ENCODE measurements at places on chromosomes 7 and 10.

- no peak for DNase-seq
Measured at GRCh38 chr10:91864099-91864498, 45.2 kb downstream of the FGFBP3 start.

DNA sequence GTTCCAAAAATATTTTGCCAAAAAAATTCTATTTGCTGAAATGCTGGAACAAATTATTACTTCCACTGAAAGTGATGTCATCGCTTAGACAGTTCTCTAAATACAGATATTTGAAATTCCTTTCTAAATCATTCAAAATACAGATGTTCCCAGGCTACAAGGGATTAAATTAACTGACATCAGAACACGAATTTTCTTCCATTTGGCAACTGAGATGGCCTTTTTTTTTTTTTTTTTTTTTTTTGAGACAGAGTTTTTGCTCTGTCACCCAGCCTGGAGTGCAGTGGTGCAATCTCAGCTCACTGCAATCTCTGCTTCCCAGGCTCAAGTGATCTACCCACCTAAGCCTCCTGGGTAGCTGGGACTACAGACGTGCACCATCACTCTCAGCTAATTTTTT is 57.0 kb downstream of the P4HA1 start:
- peak; percentile 83 for DNase-seq

- DNase-seq, result no peak
Measured at GRCh38 chr7:155211761-155212160, 85.9 kb upstream of the INSIG1 start.

GRCh38 chr10:31274310-31274709 is 44.7 kb upstream of the ZEB1 start:
- DNase-seq, result peak; percentile 29

DNA sequence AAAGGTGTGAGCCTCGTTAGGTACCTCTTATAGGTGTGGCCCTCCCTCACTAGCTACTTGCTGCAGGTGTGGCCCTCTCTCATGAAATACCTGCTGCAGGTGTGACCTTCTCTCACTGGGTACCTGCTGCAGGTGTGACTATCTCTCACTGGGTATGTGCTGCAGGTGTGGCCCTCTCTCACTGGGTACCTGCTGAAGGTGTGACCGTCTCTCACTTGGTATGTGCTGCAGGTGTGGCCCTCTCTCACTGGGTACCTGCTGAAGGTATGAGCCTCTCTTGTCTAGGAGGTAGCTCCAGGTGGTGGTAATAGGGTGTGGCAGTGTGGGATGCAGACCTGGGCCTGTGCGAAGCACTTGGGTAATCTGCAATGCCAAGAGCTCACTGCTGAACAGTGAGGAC is 170.7 kb upstream of the PLPP4 start:
- no peak for DNase-seq

DNA sequence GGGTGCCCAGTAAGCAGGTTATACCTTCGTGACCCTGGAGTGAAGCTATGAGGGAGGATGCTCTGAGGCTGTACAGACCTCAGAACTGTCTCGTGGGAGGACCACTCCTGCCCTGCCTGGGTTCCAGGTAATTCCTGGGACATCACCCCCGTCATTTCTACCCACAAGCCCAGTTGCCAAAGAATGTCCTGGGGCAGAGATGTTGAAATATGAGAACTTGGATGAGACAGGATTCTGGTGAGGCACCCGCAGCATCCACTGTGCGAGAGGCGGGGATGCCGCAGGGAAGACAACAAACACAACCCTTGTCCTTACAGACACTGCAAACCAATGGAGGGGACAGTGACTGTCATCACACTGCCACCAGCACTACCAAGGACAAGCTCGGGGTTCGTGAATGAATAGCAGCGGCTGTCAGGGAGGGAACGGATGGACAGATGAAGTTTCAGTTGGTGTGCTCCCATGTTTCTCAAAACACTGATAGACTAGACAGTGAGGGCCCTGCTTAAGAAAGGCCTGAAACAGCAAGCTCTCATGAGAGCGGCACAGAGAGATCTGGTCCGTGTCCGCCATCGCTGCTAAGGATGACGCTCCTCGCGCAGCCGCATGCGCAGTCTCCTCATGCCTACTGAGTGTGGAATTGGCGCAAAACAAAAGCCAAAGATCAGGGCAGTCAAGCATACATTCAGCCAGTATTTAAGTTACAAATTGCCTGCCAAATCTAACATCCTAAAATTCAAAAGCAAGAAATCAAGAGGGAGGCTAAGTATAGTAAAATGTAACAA is 82.0 kb upstream of the RHEB start:
- DNase-seq, result no peak

- DNase-seq, result no peak
Measured at GRCh38 chr10:12796401-12797160, 204.9 kb downstream of the CCDC3 start.

GRCh38 chr10:113891476-113891875 is 37.0 kb downstream of the NHLRC2 start:
- no peak for DNase-seq

GRCh38 chr10:75408911-75409885 is 7.6 kb upstream of the ZNF503 start:
- DNase-seq, result peak; percentile 33

DNA sequence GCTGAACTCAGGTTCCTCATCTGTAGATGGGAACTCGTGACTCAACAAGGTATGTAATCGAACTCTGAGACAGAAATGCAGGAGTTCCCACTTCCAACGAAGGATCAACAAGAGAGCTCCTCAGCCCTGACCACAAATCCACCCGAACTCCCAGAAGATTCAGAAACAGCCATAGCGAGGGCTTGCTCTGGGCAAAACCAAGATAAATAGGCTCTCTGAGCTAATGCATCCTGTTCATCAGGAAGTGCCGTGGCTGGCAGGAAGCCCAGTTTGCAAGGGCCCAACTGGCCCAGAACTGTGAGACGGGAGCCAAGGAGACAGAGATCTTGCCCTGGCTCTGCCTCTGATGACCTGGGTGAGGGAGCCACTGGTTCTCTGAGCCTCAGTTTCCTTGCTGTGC is 141.7 kb upstream of the PFKP start:
- peak; percentile 43 for DNase-seq

DNA sequence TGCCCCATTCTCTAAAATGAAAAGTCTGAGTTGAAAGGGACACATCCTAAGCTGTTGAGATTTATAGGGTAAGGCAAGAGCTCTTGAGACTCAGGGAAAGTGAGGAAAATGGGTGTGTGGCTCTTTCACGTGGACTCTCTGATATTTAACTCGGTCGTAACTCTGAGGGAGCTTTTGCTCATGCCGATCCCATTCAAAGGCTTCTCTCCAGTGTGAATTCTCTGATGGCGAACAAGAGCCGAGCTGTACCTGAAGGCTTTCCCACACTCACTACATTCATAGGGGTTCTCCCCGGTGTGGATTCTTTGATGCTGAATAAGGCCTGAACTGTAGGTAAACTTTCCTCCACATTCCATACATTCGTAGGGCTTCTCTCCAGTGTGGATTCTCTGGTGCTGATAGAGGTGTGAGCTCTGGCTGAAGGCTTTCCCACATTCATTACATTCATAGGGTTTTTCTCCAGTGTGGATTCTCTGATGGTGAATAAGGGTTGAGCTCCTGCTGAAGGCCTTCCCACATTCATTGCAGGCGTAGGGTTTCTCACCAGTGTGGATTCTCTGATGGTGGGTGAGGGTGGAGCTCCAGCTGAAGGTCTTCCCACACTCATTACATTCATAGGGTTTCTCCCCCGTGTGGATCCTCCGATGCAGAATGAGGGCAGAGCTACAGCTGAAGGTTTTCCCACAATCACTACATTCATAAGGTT is 10.4 kb downstream of the ZNF3 start:
- DNase-seq, result no peak

- no peak for DNase-seq
Measured at GRCh38 chr10:96324447-96324846, 20.2 kb downstream of the DNTT start.

- no peak for DNase-seq
Measured at GRCh38 chr10:113132591-113133121, 182.6 kb downstream of the TCF7L2 start.

Measured in LHCN-M2 (cell line).